Endothelial cell (in vitro differentiated cells): ENCODE measurements at places on chromosomes 7 and 10. TPM values are rescaled to one million over a fixed set of nuclear protein-coding genes. Genes with fewer than 3 reads are reported as not detected.

DNA sequence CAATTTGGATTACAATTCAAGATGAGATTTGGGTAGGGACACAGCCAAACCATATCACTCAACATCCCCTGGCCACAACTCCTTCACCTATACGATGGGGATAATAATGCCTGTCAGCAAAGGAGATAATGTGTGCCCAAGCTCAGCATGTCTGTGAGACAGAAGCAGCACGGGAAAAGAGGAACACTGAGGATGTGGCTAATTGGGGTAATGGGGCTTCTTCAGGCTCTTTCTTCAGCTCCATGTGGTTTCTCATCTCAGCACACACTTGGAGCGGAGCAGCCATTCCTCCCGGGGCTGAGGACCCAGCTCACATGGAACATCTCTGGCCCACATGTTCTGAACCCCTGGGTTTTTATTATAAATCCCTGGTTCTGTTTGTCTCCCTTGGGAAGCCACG, 136.0 kb upstream of the NAMPT start:
- H3K4me3 ChIP-seq: no peak overlapping the region
- H3K4me1 ChIP-seq: peaks cover 3% of the 10 kb centered on the region
- DNase-seq: no peak
- H3K27ac ChIP-seq: no peak overlapping the region

DNA sequence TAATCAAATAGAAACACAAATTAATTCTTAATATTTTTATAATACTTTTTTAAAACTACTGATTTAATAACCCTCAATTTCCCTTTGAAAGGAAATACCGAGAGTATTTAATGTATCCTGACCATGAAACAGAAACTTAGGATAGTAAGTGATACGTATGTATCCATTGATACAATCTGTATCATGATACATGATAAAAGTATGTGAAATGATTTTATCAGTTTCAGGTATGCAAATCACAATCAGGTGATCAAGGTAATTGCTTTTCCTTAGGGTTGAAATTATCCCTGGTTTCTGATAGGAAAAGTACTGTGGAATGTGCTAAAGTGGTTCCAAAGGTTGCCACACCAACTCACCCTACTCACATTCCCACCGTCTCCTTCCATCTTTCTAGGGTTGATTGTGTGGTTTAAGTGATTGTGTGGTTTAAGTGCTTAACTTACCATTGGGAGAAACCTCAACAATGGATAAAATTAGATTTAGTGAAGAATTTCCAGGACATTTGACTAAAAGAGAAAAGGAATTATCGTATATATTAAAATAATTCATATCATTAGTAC, 138.3 kb downstream of the LRRN3 start:
- H3K36me3 ChIP-seq: no peaks in the 10 kb centered on the region
- DNase-seq: no peak
- H3K27me3 ChIP-seq: peaks cover 2% of the 10 kb centered on the region
- no peak overlapping the region for H3K4me3 ChIP-seq
- peaks cover 13% of the 10 kb centered on the region for H3K4me1 ChIP-seq

DNA sequence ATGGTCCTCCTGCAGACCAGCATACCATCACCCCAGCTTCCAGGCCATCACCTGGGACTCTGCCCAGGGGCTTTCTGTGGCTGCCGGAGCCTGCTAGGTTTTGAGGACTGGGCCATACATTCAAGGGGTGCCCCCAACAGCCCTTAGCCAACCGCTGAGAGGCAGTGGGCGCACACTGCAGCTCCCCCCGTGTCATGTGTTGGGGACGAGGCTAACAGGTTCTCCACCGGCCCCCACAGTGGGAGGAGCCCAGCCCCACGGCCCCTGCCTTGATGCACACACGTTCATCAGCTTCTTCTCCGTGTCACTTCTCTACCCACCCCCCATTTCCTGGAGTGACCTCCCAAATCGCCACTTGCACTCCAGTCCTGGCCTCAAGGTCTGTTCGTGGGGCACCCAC, 543.2 kb upstream of the FOXK1 start:
- H3K4me1 ChIP-seq: no peaks in the 10 kb centered on the region
- H3K36me3 ChIP-seq: peaks cover 5% of the 10 kb centered on the region
- peaks cover 12% of the 10 kb centered on the region for H3K27me3 ChIP-seq
- no peak for DNase-seq
- no peak overlapping the region for H3K4me3 ChIP-seq
- no peak overlapping the region for H3K27ac ChIP-seq

GNGT1 gene
- total RNA-seq: not detected

DYDC2 gene
- total RNA-seq: not detected

CYP51A1 gene
- total RNA-seq: 109 TPM

SFTPA1 gene
- total RNA-seq: not detected

DNA sequence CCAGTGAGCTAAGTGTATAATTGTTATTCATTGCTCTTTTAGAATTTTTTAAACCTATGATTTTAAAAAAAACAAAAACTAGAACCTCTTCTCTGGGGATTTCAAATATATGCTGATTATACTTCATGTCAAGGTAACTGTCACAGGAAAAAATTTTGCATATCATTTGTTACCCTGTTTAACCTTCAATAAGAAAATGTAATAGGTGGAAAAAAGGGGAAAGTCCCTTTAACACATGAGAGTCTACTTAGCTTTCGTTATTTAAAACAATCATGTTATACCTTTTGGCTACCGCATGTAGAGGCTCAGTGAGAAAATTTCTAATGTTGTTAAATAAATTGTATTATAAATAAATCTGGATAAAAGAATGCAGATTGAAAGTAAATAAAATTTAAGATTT, 190.1 kb upstream of the AKR1E2 start:
- no peaks in the 10 kb centered on the region for H3K36me3 ChIP-seq
- H3K4me3 ChIP-seq: no peak overlapping the region
- H3K27me3 ChIP-seq: no peaks in the 10 kb centered on the region
- no peak overlapping the region for H3K27ac ChIP-seq

DNA sequence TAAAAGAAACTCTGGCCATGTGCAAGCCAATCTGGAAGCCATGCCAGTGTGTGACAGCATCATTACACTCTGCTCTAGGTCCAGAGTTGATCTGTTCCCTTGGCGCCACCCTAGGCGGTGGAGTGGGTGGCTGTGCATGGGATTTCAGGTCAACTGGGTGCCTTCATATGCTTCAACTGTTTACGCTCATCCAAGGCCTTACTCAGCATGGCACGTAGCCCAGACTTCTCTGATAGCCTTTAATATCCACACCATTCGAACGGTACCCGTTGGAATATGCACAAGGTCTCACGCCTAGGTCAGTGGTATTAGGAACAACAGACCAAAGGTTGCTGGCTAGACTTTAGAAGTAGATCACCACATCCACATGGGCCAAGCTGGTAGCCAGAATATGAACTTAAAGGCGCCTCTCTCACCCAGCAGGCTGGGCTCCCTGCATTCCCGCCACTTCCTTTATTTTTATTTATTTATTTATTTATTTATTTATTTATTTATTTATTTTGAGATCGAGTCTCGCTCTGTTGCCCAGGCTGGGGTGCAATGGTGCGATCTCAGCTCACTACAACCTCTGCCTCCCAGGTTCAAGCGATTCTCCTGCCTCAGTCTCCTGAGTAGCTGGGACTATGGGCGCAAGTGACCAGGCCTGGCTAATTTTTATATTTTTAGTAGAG, 18.7 kb upstream of the ACHE start:
- no peak overlapping the region for H3K27ac ChIP-seq
- no peak overlapping the region for H3K4me3 ChIP-seq
- peaks cover 2% of the 10 kb centered on the region for H3K27me3 ChIP-seq
- no peaks in the 10 kb centered on the region for H3K4me1 ChIP-seq
- DNase-seq: no peak
- no peaks in the 10 kb centered on the region for H3K36me3 ChIP-seq

DNA sequence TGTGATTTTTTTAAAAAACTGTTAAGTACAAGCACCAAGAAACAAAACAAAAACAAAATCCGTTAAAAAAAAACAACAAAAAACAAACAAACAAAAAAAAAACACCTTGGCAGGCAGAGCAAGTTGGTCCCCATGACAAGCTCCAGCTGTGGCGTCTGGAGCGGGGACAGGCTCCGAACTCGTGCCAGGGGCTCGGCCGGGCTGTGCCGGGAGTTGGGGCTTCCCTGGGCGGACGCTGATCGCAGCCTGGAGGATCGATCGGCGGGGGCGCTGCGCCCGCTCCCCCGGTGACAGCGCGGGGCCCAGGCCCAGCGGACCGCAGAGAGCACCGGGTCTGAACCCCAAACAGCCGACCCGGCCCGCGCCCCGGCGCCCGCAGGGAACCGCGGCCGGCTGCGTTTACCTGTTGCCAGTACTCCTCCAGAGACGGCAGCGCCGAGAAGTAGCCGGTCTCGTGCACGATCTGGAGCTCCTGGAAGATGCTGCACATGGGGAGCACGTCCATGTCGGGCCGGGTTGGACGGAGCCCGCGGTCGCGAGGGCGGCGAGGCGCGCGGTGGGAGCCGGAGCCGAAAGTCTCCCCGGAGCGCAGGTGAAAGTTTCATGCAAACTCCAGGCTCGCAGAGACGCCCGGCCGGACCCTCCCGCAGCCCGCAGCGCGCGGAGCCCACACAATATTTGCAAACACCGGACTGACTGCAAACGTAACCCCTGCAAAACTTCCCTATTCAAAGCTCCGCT, at the start of gene KLF6:
KLF6 (minus strand) TSS at position 700 of the 741 bp plus-strand sequence; CDS start at position 505, 195 bp downstream.
- peak within 1 kb of the TSS; percentile 100 for H3K4me3 ChIP-seq
- H3K27me3 ChIP-seq: peaks cover 47% of the 10 kb centered on the region
- H3K27ac ChIP-seq: peak within 1 kb of the TSS; percentile 100
- H3K36me3 ChIP-seq: peaks cover 49% of the 10 kb centered on the region
- DNase-seq: peak; percentile 36
- peaks cover 58% of the 10 kb centered on the region for H3K4me1 ChIP-seq

GRCh38 chr7:150503581-150503980, 11.1 kb upstream of the GIMAP7 start:
- no peak overlapping the region for H3K27ac ChIP-seq
- H3K27me3 ChIP-seq: no peaks in the 10 kb centered on the region
- H3K36me3 ChIP-seq: peaks cover 5% of the 10 kb centered on the region

DNA sequence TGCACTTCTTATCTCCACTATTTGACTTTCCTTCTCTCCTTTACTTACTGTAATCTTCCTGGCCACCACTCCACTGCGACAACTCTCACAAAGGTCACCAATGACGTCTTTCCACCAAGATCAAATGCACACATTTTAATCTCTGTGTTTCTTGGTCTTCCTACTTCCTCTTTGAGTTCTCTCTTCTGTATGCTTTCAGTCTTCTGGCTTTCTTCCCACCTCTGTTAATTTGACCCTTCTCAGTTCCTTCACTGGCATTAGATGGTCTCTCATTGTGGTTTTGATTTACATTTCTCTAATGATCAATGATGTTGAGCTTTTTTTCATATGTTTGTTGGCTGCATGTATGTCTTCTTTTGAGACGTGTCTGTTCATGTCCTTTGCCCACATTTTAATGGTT, 31.9 kb downstream of the FAM107B start:
- H3K36me3 ChIP-seq: peaks cover 6% of the 10 kb centered on the region
- peaks cover 8% of the 10 kb centered on the region for H3K4me1 ChIP-seq
- DNase-seq: no peak
- peak overlapping the region; percentile 4 for H3K27ac ChIP-seq

DNA sequence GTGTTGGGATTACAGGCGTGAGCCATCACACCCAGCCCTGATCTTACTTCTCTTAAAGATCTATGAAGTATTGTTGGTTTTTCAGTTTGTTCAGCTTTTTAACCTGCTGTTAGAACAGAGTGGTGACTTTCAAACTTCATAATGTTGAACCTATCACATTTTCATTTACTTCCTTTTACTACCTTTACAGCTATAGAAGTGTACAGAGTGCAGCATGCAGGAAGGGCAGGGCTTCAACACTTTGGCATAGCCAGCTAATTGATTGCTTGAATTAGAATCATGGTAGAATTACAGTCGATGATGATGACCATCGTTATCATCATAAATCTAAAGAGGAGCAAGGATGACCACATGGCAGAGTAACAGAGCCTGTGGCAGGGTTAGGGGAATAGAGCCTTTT, 55.5 kb downstream of the AOAH start:
- no peak overlapping the region for H3K4me3 ChIP-seq
- H3K27ac ChIP-seq: no peak overlapping the region
- no peaks in the 10 kb centered on the region for H3K27me3 ChIP-seq
- peaks cover 2% of the 10 kb centered on the region for H3K4me1 ChIP-seq
- H3K36me3 ChIP-seq: no peaks in the 10 kb centered on the region

DNA sequence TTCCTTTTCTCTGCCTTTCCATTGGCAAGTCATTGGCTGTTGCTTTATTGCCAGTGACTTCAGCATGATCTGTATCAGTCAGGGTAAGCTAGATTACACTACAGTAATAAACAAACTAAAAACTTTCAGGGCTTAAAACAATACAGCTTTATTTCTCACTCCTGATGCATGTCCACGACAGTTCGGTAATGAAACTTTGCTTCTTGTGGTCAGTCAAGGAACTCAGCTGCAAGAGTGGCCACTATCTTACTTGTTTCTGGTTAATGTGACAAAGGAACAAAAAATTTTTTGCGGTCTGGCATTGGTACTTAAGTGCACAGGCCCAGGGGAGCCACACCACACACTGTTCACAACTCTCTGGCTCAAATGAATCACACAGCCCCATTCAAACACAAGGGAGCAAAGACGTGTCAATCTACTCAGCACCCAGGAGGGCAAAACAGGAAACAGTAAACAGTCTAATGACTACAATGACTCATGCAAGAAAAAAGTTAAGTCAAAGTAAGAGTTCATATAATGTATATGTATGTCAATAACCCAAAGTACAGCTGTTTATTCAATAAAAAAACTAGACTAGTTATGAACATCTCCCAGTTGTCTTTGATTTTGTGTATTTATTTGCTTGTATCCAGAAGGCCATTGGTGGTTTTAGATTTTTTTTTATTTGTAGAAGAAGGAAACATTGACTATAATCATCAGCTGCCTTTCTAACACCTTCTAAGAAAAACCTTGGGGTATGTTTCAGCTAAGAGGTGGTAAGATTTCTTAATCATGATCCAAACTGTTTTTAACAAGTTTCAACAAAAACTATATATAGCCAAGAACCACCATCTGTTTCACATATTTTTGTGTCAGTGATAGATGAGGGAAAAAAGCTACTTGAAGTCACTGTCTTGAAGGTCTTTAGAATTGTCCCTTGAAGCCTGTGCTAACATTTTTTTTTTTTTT, 134.4 kb upstream of the FAM3C start:
- no peak overlapping the region for H3K4me3 ChIP-seq
- H3K4me1 ChIP-seq: no peaks in the 10 kb centered on the region
- H3K36me3 ChIP-seq: no peaks in the 10 kb centered on the region
- no peak for DNase-seq
- H3K27ac ChIP-seq: no peak overlapping the region

DNA sequence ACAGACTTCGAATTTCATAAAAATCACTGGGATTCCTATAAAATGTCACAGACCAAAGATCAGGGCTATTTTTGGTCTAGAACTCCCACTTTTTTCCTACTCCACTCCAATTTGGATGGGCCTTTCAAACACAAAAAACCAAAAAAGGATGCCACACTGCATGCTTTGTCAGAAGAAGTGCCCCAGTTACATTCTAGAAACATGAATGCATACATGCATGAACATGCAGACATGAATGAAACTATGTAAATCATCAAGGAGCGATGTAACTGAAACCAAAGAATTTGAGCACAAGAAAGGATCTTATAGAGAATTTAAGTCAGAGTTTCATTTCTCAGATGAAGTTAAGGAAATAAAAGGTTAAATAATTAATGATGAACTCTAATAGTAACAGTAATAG, 31.8 kb upstream of the FAM133B start:
- no peak overlapping the region for H3K27ac ChIP-seq
- H3K4me3 ChIP-seq: no peak overlapping the region
- DNase-seq: no peak
- H3K4me1 ChIP-seq: peaks cover 2% of the 10 kb centered on the region
- no peaks in the 10 kb centered on the region for H3K36me3 ChIP-seq
